ENCODE measurements at places on chromosomes 2 and 18.

DNA sequence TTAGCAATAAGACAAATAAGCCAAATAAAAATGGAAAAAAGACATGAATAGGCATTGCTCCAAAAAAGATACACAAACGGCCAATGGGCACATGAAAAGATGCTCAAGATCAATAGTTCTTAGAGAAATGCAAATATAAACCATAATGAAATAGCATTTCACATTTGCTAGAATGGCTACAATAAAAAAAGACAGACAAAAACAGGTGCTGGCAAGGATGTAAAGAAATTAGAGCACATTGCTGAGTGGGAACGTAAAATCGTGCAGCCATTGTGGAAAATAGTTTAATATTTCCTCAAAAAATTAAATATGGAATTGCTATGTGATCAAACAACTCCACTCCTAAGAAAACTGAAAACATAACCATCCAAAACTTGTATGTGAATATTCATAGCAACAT lies 160.0 kb upstream of the SPATS2L start:
- no peak for DNase-seq

DNA sequence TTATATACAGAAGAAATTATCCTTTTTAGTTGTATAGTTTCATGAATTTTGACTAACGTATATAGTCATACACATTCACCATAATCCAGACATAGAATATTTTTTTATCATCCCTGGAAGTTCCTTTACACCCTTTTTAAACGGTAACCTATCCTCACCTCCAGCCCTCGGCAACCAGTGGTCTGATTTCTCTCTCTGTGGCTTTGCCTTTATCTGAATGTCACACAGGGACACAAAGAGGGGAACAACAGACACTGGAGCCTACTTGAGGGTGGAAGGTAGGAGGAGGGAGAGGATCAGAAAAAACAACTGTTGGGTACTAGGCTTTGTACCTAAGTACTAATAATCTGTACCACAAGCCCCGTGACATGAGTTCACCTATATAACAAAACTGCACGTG lies 191.9 kb downstream of the MC4R start:
- DNase-seq: no peak

- peak; percentile 95 for DNase-seq
Observed at GRCh38 chr2:240434728-240435456, 571 bp upstream of the GPC1 start.

DNA sequence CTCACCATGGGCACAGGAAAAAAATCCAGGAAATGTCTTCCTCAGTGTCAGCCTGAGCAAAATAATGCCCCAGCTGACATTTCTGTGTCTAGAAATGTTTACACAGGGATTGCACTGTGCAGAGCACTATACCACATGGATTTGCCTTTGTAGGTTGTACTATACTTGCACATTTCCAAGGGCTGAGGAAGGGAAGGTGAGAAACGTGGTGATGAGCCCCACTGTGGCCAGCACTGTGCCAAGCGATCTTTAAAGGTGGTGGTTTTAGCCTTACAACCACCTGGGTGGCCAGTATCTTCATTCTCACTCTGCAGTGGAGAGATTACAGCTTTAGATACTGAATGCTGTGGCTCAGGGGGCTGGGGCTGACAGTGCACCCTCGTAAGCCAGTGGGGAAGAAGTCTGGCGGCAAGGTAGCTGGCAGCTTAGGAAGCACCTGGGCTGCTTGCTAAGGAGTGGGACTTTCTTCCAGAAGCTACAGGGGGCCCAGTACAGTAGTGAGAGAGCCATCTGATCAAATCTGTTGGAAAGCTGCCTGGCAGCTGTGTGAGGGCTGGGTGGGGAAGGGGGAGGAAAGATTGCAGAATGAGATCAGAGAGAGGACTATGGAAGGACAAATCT lies 81.4 kb upstream of the MSH2 start:
- DNase-seq: no peak

DNA sequence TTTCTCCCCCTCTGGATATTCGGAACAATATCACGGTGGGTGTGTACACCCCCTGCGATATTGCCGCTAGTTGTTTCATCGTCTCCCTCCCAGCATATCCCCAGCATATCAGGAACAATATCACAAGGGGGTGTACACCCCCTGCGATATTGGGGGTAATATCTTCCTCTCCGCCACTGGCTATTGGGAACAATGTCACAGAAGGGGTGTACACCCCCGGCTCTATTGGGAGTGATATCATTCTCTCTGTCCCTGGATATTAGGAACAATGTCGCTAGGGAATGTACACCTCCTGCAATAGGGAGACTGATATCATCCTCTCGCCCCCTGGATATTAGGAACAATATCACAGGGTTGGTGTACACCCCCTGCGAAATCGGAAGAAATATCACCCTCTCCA lies 1932.0 kb downstream of the SUCLG1 start:
- DNase-seq: no peak

DNA sequence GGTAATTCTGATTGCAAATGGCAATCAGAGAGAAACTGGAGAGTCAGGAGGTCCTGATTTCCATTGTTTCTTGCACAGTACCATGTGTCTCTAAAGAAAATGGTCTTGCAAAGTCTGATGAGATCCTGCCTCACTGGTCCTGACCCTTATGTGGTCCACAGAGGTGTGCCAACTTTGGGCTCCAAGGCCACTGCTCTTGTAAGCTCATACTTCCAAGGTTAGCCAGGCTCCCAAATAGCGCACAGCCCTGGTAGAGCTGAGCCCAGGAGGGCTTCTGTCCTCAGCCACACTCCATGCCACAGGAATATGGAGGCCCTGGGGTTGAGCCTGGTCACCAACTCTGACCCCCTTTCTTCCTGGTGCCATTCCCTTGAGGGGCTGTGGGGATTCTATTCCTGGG lies 80.7 kb downstream of the SDC1 start:
- no peak for DNase-seq

GRCh38 chr2:31212659-31213600 lies 4.4 kb downstream of the CAPN14 start:
- DNase-seq: no peak

DNA sequence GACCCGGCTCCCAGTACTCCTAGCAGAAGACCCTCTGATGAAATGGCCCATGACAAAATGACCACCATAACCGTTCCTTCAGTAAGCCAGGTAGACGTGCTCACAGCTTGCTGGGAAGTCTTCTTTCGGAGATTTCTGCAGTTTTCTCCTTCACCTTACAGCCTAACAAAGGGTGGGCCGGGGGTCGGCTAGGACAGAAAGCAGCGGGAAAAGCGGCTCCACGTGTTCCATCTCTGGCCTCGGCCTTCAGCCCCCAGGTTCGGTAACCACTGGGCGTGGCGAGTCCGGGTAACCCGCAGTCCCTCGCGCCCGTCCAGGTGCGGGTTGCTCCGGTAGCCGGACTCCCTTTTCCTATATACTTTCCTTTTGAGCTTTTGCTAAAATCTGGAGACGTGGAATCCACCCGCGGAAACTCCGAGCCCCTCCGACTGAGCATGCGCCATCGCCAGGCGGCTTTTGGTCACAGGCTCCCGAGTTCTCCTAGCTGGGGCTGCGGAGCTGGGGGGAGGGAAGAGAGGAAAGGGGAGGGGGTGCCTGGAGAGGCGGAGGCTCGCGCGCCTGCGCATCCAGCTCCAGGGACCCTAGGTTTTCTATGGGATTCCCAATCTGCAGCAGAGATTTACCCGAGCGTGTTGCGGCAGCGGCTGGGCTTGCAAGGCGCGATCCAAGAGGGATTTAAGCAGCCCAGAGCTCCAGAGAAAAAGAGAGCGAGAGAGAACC lies at the start of gene VSNL1:
Gene VSNL1, plus strand, starts transcription at position 604 of the 720 bp plus-strand sequence. CDS start 51,379 bp downstream, outside the sequence.
- peak; percentile 23 for DNase-seq

DNA sequence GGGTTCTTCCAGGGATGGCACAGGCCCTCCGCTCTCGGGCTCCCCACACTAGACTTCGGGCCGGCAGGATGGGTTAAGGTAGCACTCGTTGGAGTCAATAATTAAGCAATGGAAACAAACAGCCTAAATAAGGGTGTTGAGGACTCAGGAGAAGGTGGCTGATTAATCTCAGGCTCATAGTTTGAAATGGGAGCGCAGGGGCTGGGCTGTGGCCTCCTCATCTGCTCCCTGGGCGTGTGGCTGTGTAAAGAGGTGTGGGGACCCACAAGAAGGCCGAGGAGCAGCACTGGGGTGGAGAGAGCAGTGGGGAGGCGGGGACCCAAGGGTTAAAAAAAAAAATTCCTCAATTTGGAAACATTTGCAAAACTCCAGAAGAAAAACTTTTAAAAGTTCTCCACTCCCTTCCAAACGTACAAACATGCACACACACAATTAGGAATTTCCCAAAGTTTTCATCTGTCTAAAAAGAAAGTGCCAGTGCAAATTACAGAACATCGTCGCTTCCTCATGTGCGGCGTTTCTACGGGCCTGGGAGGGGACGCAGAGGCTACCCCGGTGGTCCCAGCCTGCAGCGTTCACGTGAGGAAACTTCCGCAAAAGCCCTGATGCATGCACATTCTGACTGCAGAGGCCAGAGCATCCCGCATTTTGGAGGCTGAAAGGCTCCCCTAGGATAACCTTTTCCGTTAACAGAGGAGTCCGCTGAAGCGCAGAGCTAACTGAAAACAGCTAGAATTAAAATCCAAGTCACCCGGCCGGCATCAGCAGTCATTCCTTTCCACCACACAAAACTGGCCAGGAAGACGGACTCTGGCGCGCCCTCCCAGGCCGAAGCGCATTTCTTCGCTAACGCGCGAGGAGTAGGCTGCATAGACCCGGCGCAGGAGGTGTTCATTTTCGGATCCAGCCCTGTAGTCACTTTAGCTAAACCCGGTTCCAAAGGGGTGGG lies 1.0 kb upstream of the TUBB6 start:
- no peak for DNase-seq

DNA sequence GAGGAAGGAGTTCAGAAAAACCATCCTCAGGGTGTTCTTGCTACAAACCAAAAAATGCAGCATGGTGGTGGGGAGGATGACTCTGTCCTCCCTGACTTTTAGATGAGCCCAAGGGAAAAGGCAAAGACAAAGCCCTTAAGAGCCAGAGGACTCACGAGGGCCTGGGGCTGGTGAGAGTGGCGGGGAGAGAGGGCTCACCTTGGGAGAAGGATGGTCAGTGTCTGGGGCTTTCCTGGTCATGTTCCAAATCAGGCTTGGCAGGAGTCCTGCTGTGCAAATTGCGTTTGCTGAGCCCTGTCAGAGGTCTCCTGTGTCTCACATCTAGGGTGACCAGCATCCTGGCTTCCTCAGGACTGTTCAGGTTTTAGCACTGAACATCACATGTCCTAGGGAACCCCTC lies 4.7 kb downstream of the UGT1A1 start:
- DNase-seq: no peak

DNA sequence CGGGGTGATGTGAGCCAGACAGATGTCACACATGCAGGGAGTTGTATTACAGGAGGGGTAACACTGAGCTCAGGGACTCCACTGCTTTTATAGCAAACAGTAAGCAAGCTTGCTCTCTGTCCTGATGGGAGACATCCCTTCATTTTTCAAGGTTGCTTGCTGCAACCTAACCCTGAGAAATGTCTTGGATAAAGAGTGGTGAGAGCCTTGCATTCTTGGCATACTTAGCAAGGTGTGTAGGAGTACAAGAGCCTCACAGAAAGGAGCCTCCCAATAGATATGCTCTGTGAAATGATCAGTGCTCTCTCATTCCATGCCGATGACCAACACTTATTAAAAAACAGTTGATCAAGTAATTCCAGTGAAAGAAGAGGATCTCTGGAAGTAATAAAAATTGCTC lies 8.1 kb downstream of the PFN4 start:
- no peak for DNase-seq

DNA sequence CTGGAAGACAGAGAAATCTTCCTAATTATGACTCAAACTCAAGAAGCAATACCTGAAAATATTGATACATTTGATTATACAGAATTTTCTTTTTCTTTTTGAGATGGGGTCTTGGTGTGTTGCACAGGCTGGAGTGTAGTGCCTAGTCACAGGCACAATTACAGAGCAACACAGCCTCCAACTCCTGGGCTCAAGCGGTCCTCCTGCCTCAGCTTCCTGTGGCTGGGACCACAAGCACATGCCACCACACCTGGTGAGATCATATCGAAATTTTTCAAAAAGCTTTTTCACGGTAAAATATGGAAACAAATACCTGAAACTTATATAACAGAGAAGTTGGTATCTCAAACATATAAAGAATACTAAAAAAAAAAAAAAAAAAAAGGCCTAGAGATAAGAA lies 27.9 kb downstream of the TGFBRAP1 start:
- DNase-seq: no peak

- no peak for DNase-seq
Observed at GRCh38 chr2:196590286-196590685, 49.2 kb upstream of the CCDC150 start.

GRCh38 chr2:200026332-200027230 lies 71.2 kb downstream of the MAIP1 start:
- no peak for DNase-seq

GRCh38 chr2:217667035-217667434 lies 335.8 kb downstream of the TNS1 start:
- DNase-seq: no peak
